Mesothelial cell of epicardium (in vitro differentiated cells): ENCODE measurements at places on chromosomes 4 and X. TPM values are rescaled to one million over a fixed set of nuclear protein-coding genes. Genes with fewer than 3 reads are reported as not detected.
A peak's percentile ranks its signal among the peaks of the same experiment; 100 is the strongest.

Gene MXRA5
- total RNA-seq: 131 to 139 TPM (median 134 TPM) in 3 replicates

DNA sequence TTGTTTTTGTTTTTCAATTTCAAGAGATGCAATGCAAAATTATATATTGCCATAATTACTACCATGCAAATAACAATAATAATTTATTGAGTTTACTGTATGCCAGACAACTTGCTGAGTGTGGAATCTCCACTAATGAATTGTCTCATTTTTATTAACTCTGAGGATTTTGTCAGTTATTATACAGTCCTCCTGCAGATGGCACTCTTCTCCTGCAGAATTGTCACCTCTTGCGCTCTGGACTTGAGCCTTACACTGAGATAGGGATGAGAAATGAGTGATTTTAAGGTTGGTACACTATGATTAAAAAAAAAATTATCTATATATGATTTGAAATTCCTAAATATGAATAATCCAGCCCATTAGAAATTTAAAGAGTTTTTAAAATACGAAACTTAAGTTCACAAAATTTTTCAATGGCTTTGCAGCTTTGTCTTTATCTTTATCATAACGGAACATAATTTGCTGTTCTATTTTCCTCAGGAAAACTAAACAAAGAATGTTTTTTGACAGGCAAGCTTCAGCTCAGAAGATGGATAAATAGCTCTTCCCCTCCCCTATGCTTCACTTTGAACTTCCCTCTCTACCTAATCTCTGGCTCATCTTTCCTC is 12.7 kb upstream of the PAQR3 start:
- peaks cover 2% of the 10 kb centered on the region for H3K4me1 ChIP-seq
- H3K27ac ChIP-seq: no peak overlapping the region
- H3K27me3 ChIP-seq: peaks cover 29% of the 10 kb centered on the region
- no peak for DNase-seq

DNA sequence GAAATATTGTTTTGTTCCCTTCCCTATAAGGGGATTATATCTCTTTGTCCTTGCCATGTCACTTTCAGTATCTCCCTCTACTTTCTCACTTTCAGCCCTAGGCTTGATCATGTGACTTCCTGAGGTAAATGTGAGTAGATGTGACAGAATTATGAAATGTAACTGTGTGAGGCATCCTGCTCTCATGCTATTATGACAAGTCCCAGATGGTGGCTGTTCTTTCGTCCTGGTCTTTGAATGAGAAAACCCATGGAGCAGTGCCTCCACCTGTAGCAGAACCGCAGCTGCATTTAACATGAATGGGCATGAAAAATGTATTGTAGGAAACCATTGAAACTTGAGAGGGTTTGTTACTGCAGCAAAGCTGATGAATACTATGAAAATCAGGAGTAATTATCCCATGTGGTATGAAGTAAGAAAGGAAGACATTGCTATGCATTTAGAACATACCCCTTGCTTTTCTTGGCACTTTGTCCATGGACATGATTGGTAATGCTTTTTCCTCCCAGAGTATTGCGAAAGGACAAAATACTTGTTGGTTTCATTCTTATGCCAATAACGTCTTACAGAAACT is 202.2 kb upstream of the GPRIN3 start:
- H3K36me3 ChIP-seq: peaks cover 2% of the 10 kb centered on the region
- H3K4me1 ChIP-seq: no peaks in the 10 kb centered on the region
- H3K27ac ChIP-seq: no peak overlapping the region
- peaks cover 9% of the 10 kb centered on the region for H3K27me3 ChIP-seq
- no peak overlapping the region for H3K4me3 ChIP-seq
- DNase-seq: no peak

- H3K27ac ChIP-seq: peak overlapping the region; percentile 60
- DNase-seq: no peak
- H3K27me3 ChIP-seq: no peaks in the 10 kb centered on the region
- H3K4me1 ChIP-seq: peaks cover 73% of the 10 kb centered on the region
- H3K36me3 ChIP-seq: peaks cover 16% of the 10 kb centered on the region
Measured at GRCh38 chrX:16834806-16835205, 35.4 kb downstream of the RBBP7 start.

DNA sequence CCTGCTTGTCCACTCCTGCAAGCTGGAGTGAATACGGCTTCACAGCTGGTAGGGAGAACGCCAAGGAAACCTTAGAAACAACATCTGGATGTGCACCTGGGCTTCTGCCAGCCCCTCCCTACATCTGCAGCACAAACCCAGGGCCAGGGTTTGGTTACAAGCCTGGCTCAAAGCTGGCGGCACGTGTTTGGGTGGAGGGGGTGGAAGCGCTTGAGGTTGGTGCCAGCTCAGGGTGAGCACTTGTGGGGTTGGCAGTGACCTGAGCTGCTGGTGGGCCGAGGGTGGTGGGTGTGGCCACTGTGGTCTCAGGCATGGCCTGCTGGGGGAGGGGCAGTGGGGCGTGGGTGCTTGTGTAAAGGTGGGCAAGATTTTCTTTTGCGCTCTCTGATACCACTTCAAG is 15.6 kb downstream of the ELF4 start:
- no peaks in the 10 kb centered on the region for H3K27me3 ChIP-seq
- H3K4me3 ChIP-seq: no peak overlapping the region
- no peaks in the 10 kb centered on the region for H3K36me3 ChIP-seq
- no peak overlapping the region for H3K27ac ChIP-seq

GRCh38 chrX:76279007-76279406 is 106.1 kb downstream of the PBDC1 start:
- no peaks in the 10 kb centered on the region for H3K27me3 ChIP-seq
- no peaks in the 10 kb centered on the region for H3K36me3 ChIP-seq
- no peaks in the 10 kb centered on the region for H3K4me1 ChIP-seq
- H3K4me3 ChIP-seq: no peak overlapping the region
